NCI-H774 (cell line): ENCODE measurements at places on chromosomes 12 and 14.

DNA sequence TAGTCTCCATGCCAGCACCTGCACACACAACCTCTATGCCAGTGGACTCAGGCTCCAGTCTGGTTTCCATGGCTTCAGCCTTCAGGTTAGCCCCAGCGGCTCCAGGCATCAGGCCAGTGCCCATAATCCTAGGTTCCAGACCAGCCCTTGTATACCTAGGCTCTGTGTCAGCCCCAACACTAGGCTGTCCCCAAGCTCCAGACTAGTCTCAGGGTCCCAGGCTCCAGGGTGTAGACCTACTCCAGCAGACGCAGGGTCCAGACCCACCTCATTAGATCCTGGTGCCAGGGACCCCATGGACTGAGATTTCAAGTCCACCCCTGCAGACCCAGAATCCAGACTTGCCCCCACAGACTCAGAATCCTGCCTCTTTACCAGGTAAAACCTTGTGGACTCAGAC is 275.9 kb downstream of the SLC16A7 start:
- DNase-seq, result no peak

- no peak for DNase-seq
Observed at GRCh38 chr12:102300824-102301461, 103.3 kb upstream of the PMCH start.

- DNase-seq, result no peak
Observed at GRCh38 chr12:4320497-4320852, 538 bp upstream of the TIGAR start.

DNA sequence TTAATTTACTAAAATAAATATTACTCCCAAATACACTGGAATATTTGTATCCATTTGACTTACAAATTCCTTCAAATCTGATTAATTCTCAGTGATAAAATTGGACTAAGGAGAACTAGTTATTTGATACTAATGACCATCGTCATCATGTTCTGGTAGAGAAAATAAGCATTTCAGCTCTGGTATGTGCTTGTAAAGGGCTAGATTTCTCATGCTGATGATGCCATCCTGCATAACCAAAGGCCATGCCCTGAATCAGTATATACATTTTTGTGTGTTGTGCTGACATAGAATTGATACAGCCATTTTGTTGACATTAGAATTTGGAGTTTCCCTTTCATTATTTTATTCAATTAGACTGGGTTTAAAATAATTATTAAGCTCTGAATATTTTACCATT is 148.9 kb downstream of the PCNX1 start:
- DNase-seq, result no peak

DNA sequence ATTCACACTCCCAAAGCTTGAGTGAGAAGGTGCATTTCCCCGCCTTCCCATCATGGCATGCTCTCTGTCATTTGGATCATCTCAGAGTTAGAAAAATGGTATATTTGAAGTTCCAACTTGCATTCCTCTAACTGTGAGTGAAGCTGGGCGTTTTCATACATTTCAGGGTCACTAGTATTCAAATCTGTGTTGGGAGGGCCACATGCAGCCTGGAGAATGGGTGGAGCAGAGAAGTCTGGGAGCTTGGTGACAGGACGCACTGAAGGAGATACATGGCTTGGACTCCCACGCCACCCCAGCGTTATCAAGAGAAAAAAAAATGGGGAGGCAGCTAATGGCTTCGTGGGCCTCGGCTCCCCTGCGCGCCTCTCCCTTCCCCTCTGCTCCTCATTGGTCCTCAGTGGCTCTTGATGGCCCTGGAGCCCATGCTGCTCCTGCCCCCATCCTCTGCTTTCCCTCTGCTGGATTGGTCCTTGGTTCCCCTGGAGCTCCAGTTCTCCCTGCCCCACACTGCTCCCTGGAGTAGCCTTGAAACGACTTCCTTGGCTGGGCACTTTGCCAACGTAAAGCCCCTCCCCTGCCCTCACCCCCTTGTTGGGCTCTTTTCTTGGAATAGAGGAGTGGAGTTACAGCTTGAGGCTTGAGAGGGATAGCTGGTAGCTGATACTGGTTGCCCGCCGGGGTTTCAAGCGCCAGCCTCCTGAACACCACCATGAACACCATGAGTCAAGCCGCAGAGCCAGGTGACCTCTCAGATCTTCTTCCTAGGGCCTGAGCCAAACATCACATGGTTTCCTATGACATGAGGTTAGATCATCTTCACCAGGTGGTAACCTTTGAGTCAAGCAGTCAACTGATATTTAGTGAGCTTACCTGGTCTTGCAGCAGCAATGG is 139.6 kb downstream of the PRKCH start:
- no peak for DNase-seq
